ENCODE measurements at places on chromosomes 7 and 10.

DNA sequence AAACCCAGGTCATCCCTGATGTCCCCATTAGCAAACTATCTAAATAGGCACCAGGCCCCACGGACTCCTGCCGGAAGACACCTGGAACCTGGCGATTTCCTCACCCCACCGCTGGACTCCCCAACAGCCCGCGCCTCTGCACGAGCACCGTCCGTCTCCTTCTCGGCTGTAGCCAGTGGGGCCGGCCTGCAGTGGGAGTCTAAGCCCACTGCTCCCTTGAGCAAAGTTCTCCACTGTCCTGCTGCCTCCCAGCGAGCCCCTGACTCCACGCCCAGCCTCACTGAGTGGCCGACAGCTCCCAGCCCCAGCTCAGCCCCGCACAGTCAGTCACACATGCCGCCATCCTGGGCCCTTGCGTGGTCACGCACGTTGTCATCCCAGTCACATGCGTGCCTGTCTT is 211.3 kb upstream of the PPP2R2D start:
- DNase-seq = no peak

GRCh38 chr7:67344481-67345193 is 348.0 kb downstream of the TYW1 start:
- DNase-seq = no peak

DNA sequence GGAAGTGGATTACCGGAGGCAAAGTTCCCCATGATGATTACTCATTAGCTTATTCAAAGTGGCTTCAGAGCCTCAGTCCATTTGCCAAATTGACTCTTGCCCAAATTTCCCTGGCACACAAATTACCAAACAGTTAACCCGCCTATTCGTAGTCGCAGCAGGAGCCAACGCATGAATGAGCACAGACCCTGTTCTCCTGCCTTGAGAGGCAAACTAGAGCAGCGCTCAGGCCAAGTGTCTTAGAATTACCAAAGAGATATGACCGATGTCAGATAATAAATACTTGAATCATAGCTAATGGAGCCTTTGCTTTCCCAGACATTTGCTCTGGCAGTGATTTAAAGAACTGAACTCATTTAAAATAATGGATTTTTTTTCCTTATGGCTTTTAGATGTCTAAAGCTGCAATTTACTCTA is 64.9 kb downstream of the CTTNBP2 start:
- no peak for DNase-seq

DNA sequence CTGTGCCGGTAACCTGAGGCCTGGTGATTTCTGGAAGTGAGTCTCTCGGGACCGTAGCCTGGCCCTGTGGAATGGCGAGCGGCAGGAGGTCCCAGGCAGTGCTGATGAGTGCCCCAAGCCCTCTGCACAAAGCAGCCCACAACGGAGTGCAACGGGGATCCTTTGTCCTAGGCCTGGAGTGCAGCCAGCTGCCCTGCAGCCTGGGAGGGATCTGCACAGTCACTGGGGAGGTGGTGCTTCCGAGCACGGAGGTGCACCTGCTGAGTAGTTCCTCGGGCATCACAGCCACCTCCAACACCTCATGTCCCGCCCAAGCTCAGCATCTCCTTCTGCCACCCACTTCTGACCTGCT is 162.8 kb upstream of the ZMIZ1 start:
- DNase-seq = no peak

DNA sequence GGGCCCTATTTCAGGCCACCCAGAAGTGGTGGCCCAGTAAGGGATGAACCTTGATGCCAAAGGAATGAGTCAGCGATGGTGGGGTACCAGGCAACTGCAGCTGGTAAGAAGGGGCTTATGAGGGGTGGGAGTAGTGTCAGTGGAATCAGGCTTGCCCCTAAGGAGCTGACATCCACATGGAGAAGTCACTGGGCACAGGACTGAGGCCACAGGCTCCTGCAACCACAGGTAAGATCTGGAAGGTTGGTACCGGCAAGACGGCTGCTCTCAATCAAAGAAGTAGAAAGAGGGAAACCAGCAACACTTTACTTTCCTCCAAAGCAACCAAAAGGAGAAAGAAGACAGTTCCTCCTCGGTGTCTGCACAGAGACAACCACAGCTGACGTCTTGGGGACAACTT is 2.5 kb downstream of the GCK start:
- no peak for DNase-seq

GRCh38 chr7:19114551-19114855 is 2.9 kb downstream of the TWIST1 start:
- DNase-seq = no peak

- no peak for DNase-seq
These were observed 30.3 kb downstream of the PTN start for GRCh38 chr7:137313201-137313600.

- DNase-seq = no peak
These were observed 333.3 kb downstream of the PRPF18 start for GRCh38 chr10:13920031-13920430.

GRCh38 chr10:816958-817357 is 114.5 kb downstream of the LARP4B start:
- DNase-seq = no peak

DNA sequence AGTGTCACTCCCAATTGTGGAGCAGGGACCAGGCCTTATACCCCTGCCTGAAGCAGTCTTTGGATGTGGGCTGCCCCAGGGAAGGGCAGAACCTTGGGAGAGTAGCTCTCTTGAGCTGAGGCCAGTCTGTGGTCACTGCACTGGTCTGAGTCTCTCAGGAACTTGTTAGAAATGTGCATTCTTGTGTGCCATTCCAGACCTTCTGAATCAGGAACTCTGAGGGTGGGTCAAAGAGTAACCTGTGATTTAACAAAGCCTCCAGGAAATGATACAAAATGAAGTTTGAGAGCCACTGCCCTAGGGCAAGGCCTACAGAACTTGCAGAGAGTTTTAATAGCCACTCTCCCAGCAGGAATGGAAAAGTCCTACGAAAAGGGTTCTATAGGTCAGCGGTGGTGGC is 68.1 kb downstream of the LYZL1 start:
- no peak for DNase-seq

DNA sequence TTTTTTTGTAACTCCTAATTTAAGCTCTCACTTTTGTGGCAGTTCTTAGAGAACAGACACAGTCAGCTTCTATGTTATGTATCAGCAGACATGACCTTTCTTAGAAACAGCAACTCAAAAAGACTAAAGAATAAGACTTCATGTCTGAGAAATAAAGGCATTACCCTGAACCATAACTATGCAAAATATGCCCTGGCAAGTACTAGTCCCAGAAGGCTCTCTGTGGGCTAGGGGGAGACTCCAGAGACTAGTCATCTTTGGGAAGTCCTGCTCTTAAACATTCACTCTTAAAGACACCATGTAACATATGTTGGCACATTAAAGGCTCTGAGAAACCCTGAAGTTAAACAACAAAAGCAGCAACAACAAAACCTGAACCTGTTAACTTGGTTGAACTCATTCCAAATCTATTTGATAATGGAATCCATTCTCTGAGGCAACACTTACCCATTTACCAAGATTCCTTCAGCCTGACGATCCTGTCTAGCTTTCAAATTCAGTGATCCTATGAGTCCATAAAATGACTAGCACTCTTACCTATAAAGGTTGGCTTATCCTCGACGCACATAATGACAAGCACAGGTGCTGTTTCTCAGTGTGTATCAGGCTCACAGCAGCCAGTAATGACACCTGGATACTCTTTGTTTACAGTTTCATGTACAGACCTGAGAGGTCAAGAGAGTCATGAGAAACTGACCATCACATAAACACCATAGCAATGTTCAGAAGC is 62.3 kb downstream of the OSBPL3 start:
- no peak for DNase-seq

GRCh38 chr10:92574548-92575261 is 812 bp upstream of the IDE start:
- no peak for DNase-seq

DNA sequence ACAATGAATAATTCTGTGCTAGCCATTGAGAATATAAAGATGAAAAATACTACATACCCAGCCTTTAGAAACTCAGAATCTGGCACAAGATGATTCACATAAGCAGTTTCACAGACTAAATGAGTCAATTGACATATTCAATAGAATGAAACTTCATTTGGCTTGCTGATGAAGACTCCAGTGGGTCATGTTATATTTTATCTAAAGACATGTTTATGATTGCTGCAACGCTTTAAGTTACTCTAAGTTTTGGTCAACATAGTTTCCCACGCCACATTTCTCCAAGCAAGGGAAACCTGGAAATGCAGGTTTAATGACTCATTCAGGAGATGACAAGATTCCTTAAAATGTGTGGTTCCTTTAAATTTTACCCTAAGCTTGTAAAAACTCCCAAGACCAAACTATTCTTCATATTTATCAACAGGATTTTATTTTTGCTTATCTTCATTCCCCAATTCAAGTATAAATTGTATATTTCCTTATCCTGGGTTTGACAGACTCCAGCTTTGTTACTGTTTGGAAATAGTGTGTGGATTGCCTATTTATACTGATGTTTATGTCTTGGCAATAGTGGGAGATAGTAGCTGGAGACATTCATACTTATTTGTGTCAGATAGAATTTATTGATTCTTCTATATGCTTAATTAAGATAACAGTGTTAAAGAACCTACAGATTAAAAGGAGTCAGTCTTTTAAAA is 6.6 kb downstream of the SEMA3A start:
- no peak for DNase-seq

DNA sequence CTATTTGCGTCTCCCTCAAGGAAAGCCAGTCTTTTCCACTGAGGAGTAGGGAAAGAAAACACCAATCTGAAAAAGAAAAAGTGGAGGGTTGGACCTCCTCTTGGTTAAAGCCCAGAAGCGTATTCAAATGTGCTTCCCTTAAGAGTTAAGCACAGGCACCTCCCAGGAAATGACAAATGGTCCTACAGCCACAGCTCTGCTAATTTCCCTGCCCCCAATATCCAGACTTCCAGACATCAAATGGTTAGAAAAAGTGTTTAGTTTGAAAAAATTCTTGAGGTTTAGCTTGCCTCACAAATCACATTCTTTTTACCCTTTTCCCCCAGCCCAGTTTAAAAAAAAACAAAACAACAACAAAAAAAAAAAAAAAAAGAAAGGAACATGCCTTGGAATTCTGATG is 19.0 kb upstream of the COL1A2 start:
- DNase-seq = no peak

DNA sequence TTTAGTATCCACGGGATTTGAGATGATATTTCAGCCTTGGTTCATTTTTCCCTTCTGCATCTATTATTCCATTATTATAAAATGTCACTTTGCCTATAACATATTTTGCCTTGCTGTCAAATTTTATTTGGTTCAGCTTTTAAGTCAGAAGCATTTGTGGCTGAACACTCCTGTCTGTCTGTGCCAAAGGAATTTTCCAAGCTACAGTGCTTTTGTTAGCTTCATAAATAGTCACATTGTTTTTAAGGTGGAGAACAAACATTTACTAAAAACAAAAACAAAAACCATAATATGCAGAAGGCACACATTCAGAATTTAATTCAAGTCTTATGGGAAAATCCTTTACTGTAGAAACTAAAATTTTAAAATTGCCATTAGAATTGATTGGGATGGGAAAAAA is 33.8 kb upstream of the ELMO1 start:
- no peak for DNase-seq

GRCh38 chr10:105406488-105406887 is 765.4 kb downstream of the SORCS3 start:
- DNase-seq = no peak

DNA sequence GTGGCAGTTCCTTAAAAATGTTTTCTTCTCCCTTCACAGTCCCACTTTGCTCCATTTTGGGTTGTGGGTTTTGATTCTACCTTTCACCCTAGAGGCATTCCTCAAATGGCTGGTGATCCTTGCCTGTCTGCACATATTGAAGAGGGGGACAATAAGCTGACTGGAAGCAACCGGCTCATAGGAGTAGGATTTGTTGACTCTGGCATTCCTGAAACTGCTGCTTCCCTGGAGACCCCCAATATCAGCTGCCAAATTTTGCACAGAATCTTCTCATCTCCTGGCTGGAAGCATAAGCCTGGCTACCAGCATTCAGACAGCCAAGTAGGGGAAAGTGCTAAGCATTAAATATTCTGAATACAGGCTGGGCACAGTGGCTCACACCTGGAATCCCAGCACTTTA is 53.7 kb downstream of the KIF5B start:
- DNase-seq = no peak

DNA sequence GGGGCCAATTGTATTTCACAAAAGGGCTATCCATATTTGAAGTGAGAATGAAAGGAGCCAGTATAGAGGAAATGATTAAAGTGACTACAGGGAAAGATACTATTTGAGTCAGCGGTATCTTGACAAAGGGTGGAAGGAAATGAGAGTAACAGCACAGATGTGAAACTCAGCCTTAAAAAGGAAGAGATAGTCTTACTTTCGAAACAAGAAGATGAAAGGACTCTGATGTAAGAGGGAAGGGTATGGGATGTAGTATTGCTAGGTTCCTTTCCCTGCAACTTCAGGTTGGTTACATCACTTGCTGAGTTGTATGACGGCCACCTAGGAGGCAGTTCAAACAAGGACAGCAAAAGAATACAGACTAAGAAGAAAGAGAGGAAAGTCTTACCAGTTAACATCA is 13.7 kb downstream of the CISD1 start:
- DNase-seq = no peak

GRCh38 chr7:104241538-104242209 is 33.9 kb upstream of the ORC5 start:
- DNase-seq = no peak

- DNase-seq = no peak
These were observed 72.5 kb downstream of the MALSU1 start for GRCh38 chr7:23371654-23372053.

- no peak for DNase-seq
These were observed 38.6 kb downstream of the BPGM start for GRCh38 chr7:134685250-134685649.

GRCh38 chr10:86962981-86963310 is 4.5 kb downstream of the SNCG start:
- no peak for DNase-seq

DNA sequence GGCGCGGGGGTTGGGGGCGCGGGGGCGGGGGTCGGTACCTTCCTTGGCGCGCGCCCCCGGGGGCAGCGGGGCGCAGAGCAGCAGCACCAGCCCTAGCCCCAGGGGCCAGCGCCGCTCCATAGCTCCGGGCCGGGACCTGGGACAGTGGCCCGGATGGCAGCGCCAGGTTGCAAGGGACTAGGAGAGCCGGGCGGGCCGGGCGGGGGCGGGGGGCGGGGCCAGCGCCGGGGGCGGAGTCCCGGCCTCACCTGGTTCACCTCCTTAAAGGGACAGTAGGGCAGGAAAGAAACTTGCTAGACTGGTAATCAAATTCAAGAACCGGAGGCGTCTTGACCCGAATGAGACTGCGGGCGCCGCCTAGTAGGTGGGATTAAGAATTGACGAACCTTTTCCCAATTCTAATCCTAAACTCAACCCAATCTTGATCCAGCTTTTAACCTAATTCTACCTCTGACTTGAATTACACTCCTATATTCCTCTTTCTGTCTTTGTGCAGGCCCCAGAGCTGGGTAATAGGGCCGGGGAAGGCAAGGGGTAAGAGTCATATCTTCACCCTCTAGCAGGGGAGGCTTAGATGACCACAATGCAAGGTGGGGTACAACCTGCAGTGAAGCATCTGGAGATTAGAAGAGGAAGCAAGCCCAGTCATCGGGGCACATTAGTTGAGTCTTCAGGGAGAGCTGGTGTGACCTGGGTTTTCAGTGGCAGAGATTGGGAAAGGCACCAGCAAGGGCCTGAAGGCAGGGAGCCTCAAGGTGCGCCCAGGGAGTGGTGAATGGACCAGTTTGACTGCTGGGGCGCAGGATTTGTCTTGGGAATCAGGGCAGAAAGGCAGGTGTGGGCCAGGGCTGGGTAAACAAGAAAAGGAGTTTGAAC is at the start of gene EPHA1:
EPHA1 (minus strand) TSS at position 171 of the 876 bp plus-strand sequence; CDS start at position 120, 51 bp downstream.
- DNase-seq = no peak
